ENCODE measurements at places on chromosomes 1 and 21.

DNA sequence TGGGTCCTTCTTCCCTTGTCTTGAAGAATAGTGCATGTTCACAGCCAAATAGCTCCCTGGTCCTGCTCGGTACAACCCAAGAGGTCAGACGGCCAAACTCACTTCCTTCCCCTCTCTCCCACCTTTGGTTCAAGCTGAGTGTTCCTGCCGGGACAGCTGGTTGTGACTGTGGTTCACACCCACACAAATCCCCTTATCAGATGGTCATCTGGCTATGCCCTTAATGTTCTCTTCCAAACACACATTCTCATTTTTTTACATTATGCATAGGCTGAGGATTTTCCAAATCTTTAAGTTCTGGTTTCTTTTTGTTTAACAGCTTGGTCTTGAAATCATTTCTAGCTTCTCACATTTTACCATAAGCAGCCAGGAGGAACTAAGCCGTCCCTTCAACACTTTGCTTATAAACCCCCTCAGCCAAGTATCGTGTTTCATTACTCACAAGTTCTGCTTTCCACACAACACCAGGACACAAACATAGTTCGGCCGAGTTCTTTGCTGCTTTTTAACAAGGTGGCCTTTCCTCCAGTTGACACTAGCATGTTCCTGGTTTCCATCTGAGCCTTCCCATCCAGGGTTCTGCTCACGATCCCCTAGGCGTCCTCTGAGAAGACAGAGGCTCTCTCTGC lies 19.7 kb upstream of the TSPEAR start:
- DNase-seq, result no peak

GRCh38 chr1:98903261-98903660 lies 101.4 kb downstream of the PLPPR5 start:
- no peak for DNase-seq

DNA sequence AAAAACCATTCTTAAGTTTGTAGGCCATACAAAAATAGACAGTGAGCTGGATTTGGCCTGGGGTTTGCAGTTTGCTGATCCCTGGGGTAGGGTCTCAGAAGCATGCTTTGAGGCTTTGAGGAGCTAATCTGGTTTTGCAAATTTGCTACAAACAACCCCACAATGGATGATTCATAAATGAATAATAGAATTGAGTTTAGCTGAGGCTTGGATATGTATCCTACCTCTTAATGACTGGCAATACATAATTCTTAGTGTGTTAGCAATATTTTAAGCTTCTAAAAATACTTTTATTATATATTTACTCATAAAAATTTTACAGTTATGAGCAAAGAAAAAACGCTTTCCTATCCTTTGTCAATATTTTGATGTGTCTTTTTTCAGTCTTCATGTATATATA lies 50.6 kb downstream of the ROR1 start:
- DNase-seq, result no peak

DNA sequence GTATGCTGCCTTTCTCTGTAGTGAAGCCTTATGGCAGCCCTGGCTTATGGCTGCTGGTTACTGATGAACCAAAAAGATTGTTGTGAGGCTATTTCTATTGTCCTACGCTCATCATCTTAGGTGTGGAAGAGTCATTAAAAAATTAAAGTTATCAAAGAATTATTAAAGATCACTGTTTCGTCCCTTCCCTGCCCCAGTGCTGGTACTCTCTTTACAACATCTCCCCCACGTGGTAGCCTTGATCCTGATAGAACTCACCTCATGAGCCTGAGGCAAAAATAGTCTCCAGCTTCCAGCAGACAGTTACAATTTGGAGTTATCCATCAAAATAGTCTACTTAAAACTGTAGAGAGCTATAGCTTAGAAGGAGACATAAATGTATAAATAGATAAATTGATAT lies 201.5 kb downstream of the S1PR1 start:
- DNase-seq, result no peak

GRCh38 chr1:37725851-37726613 lies 33.7 kb downstream of the CDCA8 start:
- DNase-seq, result no peak

DNA sequence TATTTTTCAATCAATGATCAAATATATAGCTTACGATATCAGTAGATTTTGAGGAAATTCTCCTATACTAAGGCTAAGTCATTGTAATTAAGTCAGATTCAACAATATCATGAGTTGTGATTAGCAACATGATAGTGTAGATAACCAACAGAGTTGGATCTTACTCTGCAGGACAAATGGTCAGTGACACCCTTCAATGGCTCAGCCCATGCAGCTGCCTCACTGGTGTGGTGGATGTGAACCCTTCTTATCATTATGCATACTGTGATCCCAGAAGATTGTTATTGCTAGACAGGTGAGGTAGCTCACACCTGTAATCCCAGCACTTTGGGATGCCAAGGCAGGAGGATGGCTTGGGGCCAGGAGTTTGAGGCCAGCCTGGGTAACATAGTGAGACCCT lies 5.6 kb downstream of the SLC16A1 start:
- DNase-seq, result no peak

DNA sequence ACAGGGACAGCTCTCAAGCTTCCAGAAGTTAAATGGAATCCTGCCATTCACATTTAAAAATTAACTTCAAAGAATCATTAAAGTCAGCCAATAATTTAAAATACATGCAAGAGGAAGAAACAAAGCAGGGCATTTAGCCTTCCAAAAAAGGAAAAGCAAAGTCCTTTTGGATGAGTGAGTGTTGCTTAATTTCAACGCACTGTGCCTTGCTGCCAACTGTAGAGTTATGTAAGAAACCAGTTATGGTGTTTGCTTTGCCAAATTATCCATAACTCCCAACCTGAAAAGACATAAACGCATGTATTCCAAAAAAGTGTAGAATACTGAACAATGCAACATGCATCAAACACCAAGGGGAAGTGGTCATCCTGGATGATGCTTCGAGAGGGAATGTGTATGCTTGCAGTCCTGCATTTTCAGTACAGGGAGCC lies 16.1 kb upstream of the KCNE1 start:
- no peak for DNase-seq

GRCh38 chr1:18597160-18598042 lies 33.2 kb upstream of the PAX7 start:
- DNase-seq, result peak; percentile 48

- DNase-seq, result no peak
Measured at GRCh38 chr1:7550981-7551380, 220.1 kb upstream of the VAMP3 start.

DNA sequence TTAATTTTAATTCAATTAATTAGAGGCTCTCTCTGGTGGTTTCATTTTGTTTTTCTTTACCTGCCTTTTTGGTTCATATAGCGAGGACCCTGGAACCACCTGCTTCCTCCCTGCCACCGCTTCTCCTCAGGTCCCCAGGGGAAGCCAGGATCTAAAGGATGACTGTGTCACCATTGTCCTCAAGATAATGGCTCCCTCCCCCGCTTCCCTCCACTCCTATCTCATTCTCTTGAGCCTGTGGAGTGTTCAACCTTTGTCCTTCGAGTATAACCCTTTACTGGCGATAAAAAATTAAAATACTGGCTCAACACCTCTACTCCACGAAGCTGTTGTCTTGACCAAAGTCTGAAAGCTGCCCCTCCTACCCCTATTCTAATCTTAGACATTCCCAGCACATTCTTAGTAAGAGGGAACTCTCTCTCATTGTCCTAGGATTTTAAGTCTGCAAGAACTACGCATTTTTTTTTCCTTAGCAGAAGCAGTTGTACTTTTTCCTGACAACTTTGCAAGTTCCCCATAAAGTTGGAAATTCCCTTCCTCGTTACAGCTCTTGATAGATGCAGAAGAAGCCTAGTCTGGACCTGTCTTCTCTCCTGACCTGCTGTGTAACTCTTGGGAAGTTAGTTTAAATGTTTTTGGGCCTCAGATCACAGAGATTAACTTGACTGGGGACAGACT lies 12.6 kb upstream of the MAPKAPK2 start:
- no peak for DNase-seq

- DNase-seq, result no peak
Measured at GRCh38 chr1:59730759-59731478, 83.8 kb upstream of the HOOK1 start.

GRCh38 chr1:29124366-29125236 lies 898 bp upstream of the TMEM200B start:
- peak; percentile 41 for DNase-seq

All from activated CD4-positive, alpha-beta T cell treated with anti-CD3 and anti-CD28 coated beads, Interleukin-2, amount 50 U/mL, for 4 hours (primary cell).